ENCODE measurements at places on chromosomes 3 and 15.

GRCh38 chr3:156681002-156681401 lies 6.6 kb downstream of the TIPARP start:
- DNase-seq = no peak

DNA sequence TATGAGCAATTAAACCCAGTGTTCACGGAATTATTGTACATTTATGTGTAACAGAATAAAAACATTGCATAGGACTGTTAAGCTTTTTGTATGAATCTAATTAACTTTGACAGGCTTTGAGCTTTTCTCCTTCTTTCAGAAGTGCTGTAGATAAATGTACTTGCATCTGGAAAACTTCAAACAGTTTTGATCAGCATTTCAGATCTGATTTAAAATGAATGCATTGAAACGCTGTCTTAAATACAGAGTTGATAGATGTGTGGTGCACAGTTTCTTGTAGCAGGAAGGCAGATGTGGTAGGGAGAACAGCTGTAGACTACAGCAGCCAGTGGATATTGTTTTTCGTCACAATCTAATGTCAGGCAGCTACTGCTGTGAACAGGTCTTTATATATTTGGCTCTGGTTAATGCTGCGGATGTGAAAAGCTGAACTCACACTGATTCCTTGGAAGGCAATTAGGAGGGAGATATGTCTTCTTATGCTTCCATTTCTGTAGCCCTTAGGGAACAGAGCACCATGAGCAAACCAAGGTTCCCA lies 193.8 kb upstream of the GOLIM4 start:
- no peak for DNase-seq

- no peak for DNase-seq
Measured at GRCh38 chr3:138940446-138940845, 6.5 kb downstream of the FOXL2 start.

GRCh38 chr15:77295446-77295845 lies 124.5 kb downstream of the PEAK1 start:
- DNase-seq = no peak
